CD4-positive, alpha-beta T cell (primary cell): ENCODE measurements at places on chromosomes 12 and 14.

DNA sequence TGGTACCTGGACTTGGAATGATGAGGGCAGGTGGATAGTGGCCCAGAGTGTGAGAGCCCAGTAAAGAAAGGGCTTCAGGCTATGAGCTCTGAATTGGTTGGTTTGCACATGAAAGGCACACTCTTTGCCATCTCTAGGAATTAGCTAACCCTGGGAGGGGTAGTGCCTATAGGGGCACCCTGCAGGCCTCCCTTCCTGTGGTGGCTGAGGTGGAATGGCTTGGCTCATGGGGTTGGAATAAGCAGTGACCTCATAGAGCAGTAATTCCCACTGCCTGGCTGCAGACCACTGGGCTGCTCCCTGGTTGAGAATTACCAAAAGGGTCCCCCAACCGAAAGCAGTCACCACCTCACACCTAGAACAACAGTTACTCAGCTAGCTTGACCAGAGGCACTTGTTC is 42.7 kb downstream of the ASCL4 start:
- no peaks in the 10 kb centered on the region for H3K27me3 ChIP-seq
- H3K36me3 ChIP-seq: no peaks in the 10 kb centered on the region
- no peak overlapping the region for H3K27ac ChIP-seq

DNA sequence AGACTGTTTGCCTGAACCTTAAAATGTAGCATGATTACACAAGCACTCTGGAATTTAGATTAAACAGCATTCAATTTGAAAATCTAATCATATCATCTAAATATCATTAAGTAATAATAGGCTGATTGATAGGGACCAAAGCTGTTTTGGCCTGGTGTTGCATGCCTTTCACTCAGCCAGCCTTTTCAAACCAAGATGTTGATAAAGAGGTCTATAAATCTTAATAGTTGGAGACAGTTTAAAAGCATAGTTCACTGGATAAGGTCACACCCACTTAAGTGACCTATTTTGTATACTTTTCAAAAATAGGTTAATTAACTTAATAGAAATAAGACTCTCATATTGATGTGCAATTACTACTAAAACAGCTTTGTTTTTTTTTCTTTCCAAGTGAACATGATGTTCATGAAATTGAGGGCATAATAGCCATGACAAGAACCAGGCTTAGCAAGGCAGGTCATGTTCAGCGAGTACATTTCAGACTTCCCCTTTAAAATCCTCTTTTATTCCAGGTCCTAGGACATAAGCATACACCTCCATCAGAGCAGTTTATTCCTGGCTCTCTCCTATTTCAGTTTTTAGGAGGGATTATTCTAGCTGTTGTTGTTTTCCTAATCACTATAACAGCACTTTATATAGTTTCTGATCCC is 349.0 kb downstream of the RAD51B start:
- H3K27ac ChIP-seq: no peak overlapping the region
- no peak overlapping the region for H3K4me3 ChIP-seq
- no peaks in the 10 kb centered on the region for H3K27me3 ChIP-seq

DNA sequence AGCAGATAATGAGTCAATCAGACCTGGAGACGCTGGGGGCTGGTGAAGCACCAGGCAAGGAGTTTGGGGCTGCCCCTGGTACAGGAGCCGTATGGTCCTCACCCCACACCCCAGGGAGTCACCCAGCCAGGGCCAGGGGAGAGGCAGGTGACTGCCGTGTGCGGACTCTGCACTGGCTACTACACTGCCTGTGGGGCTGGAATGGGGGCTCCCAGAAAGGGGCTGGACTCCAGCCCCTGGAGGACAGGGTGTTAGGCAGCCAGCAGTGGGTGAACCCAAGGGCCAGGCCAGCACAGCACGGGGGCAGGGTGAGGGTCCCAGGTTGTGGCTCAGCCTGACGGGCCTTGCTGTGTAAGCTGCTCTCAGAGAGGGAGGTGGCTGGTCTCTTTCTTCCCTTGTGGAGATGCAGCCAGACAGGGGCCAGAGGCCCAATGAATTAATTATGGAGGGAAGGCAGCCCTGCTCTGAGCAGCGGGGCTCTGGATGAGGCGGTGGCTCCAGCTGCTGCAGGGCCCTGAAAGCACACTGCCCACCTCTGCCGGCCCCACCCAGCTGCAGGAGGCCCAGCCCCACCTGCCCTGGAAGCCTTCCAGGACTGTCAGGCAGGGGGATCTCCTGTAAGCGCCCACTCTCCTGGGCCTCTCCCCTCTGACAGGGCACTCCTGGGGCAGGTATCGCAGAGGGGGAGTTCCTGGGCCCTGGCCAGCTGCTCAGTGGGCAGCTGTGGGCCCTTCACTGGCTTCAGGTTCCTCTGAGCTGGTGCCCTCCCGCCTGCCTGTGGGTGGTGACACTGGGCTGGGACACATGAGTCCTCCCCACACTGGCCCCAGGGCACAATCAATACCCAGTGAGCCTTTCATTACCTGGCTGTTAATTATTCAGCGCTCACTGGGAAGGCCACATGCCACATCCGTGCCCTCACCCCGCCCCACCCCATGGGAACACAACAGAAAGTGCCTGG is 142.5 kb upstream of the C14orf180 start:
- H3K36me3 ChIP-seq: no peaks in the 10 kb centered on the region
- no peak for DNase-seq
- H3K4me1 ChIP-seq: peaks cover 2% of the 10 kb centered on the region

DNA sequence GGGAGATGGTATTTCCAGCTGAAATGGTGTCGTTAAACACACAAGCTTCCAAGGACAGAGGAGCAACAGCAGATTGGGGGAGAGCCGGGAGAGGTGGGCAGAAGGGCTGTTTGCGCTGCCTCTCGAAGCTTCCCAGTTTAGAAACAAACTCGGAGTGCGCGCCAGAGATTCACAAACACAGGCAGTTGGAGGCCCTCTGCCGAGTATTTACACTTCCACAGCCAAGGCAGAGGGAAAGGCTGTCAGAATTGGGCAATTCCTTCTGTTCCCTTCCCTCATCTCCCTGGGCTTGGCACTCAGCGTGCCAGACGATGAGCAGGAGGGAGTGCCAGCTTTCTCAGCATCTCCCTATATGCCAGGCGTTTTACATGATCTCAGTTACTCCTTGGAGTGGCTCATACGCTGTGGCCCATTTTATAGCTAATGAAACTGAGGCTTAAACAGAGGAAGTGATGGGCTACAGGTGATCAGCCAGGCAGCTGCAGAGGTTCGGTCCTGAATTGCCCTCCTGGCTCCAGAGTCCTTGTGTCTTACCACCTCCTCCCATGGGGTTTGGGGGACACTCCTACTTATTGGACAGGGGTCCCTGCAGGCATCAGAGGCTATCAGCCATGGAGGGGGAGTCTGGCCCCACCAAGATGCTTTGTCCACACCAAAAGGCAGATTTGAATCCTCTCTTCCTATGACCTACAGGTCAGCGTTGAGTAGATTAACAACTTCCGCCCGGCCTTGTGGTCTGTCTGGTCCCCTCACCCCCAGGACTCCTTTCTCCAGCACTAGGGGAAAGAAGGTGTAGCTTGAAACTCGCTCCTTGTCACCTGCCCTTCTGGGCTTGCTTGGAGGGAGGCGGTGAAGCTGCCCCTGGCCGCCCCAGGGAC is 3.1 kb downstream of the FAM222A start:
- peaks cover 10% of the 10 kb centered on the region for H3K27me3 ChIP-seq
- no peak for DNase-seq
- H3K4me1 ChIP-seq: peaks cover 9% of the 10 kb centered on the region
- H3K36me3 ChIP-seq: no peaks in the 10 kb centered on the region
- H3K27ac ChIP-seq: no peak overlapping the region
- no peak overlapping the region for H3K4me3 ChIP-seq

- H3K4me1 ChIP-seq: peaks cover 3% of the 10 kb centered on the region
- H3K27ac ChIP-seq: no peak overlapping the region
- no peak for DNase-seq
- peaks cover 1% of the 10 kb centered on the region for H3K27me3 ChIP-seq
- H3K36me3 ChIP-seq: no peaks in the 10 kb centered on the region
Observed at GRCh38 chr12:14841761-14842160, 1.6 kb downstream of the ART4 start.

GRCh38 chr14:34012978-34013720 is 62.3 kb upstream of the EGLN3 start:
- H3K36me3 ChIP-seq: no peaks in the 10 kb centered on the region
- no peaks in the 10 kb centered on the region for H3K27me3 ChIP-seq
- H3K4me3 ChIP-seq: no peak overlapping the region
- DNase-seq: no peak
- peaks cover 27% of the 10 kb centered on the region for H3K4me1 ChIP-seq
- H3K27ac ChIP-seq: no peak overlapping the region

DNA sequence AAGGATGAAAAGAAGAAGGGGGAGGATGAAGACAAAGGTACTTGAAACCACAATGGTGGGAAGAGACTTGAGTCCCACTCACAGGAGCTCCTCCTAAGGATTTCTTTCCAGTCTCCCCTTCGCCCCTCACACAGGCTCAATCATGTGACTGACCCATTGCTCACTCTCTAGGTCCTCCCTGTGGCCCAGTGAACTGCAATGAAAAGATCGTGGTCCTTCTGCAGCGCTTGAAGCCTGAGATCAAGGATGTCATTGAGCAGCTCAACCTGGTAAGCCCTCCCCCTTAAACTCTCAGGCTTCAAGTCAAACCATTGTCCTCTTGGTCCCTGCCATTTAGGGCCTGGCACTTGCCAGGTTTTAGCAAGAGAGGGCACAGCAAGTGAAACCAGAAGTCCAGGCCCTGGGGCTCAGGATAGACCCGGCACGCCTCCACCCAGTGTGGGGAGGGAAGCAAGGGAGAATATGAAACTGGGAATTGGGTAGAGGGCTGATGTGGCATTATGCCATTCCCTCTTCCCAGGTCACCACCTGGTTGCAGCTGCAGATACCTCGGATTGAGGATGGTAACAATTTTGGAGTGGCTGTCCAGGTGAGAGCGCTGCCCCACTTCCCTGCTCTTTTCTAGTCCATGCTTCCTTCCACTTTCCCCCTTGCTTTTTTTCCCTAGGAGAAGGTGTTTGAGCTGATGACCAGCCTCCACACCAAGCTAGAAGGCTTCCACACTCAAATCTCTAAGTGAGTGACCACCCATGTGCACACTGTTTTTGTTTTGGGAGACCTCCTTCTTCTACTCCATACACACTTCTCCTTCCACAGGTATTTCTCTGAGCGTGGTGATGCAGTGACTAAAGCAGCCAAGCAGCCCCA is 1.8 kb downstream of the PSME1 start:
- H3K4me1 ChIP-seq: peaks cover 64% of the 10 kb centered on the region
- no peak overlapping the region for H3K4me3 ChIP-seq
- peak overlapping the region; percentile 48 for H3K27ac ChIP-seq
- DNase-seq: no peak

GRCh38 chr12:44628180-44628579 is 247.9 kb downstream of the NELL2 start:
- no peaks in the 10 kb centered on the region for H3K27me3 ChIP-seq
- H3K4me1 ChIP-seq: no peaks in the 10 kb centered on the region
- DNase-seq: no peak
- no peak overlapping the region for H3K4me3 ChIP-seq
